ENCODE measurements at places on chromosomes 12 and 14. TPM values are rescaled to one million over a fixed set of nuclear protein-coding genes. Genes with fewer than 3 reads are reported as not detected.

SMCO2 gene
- total RNA-seq: not detected

DNA sequence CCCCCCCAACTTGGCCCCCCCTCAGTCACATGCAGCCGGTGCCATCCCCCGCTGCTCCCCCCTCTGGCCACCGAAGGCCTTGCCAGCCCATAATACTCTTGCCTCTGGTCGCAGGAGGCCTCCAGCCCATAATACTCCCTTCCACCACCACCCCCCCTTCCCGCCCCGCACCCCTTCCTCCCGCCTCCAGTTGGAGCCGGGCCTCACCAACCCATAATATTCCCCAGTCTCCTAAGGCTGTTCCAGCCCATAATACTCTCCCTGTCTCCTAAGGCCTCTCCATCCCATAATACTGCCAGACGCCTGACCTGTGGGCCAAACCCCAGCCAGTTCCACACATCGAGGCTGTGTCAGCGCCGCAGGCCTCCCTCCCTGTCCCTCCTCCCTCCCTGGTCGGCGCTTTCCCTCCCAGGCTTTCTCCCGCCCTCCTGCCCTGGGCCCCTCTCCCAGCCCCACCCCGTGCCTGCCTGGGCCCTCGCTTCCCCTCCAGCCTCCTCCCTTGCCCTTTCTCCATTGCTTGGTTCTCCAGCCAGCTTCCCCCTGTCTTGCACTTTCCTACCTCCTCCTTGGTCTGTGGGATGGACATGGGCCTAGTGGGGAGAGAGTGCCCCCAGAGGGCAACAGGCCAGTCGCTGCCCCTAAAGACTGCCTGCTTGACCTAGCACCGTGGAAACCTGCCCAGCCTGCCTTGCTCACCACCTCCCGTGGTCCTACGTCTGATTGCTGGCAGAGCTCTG lies 6.8 kb upstream of the CHD4 start:
- peak overlapping the region; percentile 94 for H3K27ac ChIP-seq
- H3K36me3 ChIP-seq: no peaks in the 10 kb centered on the region
- no peak overlapping the region for H3K4me3 ChIP-seq

DNA sequence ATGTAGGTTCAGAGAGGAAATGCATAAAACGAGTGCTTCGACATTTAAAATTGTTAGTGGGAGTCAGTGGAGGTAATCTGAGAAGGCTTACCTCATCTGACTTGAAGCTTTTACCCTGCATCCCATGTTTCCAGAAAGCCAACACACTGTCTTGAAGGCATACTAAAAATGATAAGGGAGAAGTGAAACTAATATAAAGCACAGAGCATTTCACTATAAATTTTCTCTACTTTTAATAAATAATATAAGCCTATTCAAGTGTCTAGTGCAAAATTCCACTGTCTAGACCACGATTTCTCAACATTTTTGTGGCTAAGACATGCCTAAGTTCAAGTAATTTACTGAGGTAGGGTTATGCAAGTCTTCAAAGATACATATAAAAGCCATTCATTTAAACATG lies 29.1 kb upstream of the CDKL1 start:
- H3K27ac ChIP-seq: no peak overlapping the region
- no peaks in the 10 kb centered on the region for H3K4me1 ChIP-seq
- no peaks in the 10 kb centered on the region for H3K27me3 ChIP-seq
- H3K36me3 ChIP-seq: peaks cover 74% of the 10 kb centered on the region
- no peak for DNase-seq

GRCh38 chr12:104201238-104202001 lies 14.2 kb upstream of the TXNRD1 start:
- H3K4me1 ChIP-seq: no peaks in the 10 kb centered on the region
- DNase-seq: no peak
- no peak overlapping the region for H3K4me3 ChIP-seq
- no peak overlapping the region for H3K27ac ChIP-seq

GRCh38 chr12:126362493-126362892 lies 1297.3 kb downstream of the AACS start:
- H3K36me3 ChIP-seq: no peaks in the 10 kb centered on the region
- H3K4me1 ChIP-seq: no peaks in the 10 kb centered on the region
- DNase-seq: no peak
- no peak overlapping the region for H3K4me3 ChIP-seq
- no peak overlapping the region for H3K27ac ChIP-seq
- H3K27me3 ChIP-seq: no peaks in the 10 kb centered on the region

- no peak overlapping the region for H3K27ac ChIP-seq
- H3K4me1 ChIP-seq: no peaks in the 10 kb centered on the region
- DNase-seq: no peak
- H3K36me3 ChIP-seq: no peaks in the 10 kb centered on the region
- no peak overlapping the region for H3K4me3 ChIP-seq
- H3K27me3 ChIP-seq: no peaks in the 10 kb centered on the region
Observed at GRCh38 chr12:19574601-19575000, 135.3 kb downstream of the AEBP2 start.
